ENCODE measurements at places on chromosomes 6 and 20.

DNA sequence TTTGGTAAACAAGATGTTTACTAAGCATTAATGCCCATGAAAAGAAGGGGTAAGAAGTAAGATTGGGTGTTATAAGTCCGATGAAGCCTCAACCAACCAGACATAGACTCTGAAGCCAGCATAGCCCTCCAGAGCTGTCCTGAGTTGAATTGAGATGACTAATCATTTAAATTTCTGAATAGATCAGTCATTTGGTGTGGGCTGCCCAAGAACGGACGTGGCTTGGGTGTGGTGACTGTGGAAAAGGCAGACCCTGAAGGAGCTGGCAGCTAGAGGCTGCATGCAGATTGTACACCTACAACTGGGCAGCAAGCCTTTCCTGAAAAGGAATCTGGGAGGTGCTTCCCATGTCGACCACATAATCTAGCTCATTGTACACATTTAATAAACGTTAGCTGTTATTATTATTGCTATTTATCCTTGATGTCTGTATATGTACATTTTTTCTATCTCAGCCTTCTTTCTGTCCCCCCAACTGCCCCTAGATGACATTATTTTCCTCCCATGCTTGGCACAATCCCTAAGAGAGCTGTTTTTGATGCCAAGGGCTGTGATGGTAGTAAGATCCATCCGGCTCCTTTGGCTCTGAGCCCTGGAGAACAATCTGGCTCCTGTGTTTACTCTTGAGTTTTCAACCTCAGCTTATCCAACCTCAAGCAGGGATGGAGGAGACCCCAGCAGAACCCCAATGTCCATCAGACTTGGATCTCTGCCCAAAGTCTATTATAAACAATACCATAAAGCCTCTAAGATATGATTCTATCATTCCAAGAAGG lies 57.6 kb upstream of the JAG1 start:
- DNase-seq, result no peak

- DNase-seq, result no peak
Observed at GRCh38 chr6:143191361-143191760, 130.7 kb downstream of the AIG1 start.

DNA sequence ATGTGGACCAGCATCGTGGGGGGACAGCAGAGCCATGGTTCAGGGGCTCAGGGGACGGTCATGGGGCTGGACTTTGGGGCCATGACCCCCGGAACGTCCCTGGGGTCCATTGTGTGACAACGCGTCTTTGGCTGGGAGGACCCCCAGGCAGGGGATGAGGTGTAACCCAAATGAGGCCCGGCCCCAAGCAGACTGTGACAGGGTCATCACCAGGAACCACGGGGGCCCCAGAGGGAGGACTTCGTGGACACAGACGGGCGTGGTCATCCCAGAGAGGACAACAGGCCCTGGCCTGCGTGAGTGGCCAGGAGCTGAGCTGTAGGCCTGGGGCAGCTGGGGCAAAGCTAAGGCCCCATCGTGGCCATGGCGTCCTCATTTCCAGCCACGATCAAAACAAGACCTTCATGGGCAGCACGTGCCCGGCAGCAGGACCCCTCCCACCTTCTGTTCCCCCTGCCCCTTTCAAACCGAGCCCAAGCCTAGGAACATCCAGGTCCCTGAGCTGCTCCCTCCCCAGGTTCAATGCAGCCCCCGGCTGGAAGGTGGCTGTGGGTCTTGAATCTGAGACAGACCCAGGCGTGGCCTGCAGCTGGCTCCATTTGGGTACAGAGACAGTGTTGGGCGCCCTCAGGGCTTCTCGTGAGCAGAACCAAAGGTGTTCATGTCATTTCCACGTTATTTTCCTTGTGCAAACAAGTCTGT lies 187.8 kb downstream of the TAF4 start:
- no peak for DNase-seq

GRCh38 chr20:37774156-37774555 lies 80.3 kb downstream of the CTNNBL1 start:
- no peak for DNase-seq

GRCh38 chr6:112899541-112899940 lies 552.4 kb downstream of the RFPL4B start:
- no peak for DNase-seq

- DNase-seq, result peak; percentile 18
Observed at GRCh38 chr6:126955621-126956020, 162.8 kb upstream of the RSPO3 start.

- no peak for DNase-seq
Observed at GRCh38 chr20:63315731-63316491, 22.9 kb downstream of the COL20A1 start.

DNA sequence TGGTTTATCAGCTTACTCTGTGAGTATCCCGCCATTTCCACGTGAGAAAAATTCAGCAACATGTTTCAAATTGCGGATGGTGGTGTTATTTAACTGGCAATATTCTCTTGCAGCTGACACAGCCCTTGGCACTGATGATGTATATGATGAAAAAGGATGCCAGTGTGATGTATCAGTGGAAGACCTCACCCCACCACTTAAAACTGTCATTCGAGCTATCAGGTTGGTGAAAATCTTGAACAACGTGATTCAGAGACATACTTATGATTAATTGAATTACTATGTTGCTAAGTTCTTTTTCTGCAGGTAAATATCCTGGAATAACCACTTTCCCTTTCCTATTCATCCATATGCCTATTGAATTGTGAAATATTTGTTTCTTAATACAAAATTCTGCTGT lies 55.7 kb downstream of the KHDC1L start:
- no peak for DNase-seq

DNA sequence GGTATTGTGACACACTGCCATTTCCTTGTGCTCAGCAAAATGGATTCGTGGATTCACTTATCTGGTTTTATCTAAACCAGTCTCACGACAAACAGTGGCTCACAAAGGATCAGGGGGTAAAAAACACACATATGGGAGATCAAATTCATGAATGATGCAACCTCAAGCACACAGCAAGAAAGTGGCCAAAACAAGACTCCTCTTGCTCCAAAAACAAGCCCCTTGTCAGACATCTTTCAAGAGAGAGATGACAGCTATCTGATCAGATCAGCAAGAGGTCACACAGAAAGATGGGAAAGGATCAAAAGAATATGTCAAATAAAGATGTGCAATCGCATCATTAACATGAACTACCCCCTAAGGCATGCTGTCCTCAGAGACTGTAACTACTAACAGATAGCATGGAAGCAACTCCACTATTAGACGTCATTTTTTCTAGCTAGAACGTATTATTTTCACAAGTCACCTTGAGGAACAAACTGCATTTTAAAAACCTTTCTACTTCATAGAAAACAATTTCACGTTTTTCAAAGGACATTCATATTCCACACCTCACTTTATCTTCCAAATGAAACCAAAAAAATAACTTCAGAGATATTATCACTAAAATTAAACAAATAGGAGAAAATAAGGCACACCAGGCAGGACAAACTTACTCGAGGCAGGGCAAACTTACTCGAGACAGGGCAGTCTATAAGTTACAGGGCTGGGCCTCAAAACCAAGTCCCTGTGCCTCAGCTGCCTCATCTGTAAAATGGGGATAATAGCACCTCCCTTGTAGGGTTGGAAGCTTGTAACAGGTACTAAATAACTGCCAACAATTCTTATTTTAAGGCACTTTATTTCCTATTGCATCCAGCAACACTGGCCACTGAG lies 122.3 kb downstream of the PREX1 start:
- no peak for DNase-seq

- no peak for DNase-seq
Observed at GRCh38 chr6:1597121-1597744, 12.5 kb upstream of the FOXC1 start.

- no peak for DNase-seq
Observed at GRCh38 chr20:5135363-5136012, 8.7 kb downstream of the CDS2 start.

GRCh38 chr6:168062346-168063289 lies 16.4 kb downstream of the FRMD1 start:
- no peak for DNase-seq

- DNase-seq, result no peak
Observed at GRCh38 chr20:50913690-50914375, 17.4 kb downstream of the ADNP start.

GRCh38 chr20:10328897-10329255 lies 105.1 kb downstream of the MKKS start:
- DNase-seq, result no peak

- DNase-seq, result no peak
Observed at GRCh38 chr20:46393967-46394366, 12.4 kb downstream of the ELMO2 start.

GRCh38 chr20:20267685-20268370 lies 100.1 kb upstream of the INSM1 start:
- DNase-seq, result peak; percentile 83

- DNase-seq, result no peak
Observed at GRCh38 chr20:62837790-62838127, 20.9 kb downstream of the COL9A3 start.

DNA sequence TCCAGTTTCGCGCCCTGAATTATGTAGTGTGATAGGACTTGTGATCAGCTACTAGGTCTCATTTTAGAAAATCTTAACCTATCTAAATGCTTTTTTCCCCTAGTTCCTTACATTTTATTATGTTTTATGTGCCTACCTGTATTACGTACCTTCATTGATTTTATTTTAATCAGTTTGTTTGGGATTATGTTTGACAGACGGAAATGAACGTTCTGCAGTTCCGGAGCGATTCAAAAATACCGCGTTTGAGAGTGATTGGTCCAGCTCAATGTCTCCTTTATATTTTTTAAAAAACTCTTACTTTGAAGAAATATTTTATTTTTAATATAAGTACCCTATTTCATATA lies 114.3 kb upstream of the BTN3A2 start:
- DNase-seq, result peak; percentile 82

- peak; percentile 18 for DNase-seq
Observed at GRCh38 chr20:33685328-33686099, 671 bp downstream of the E2F1 start.

DNA sequence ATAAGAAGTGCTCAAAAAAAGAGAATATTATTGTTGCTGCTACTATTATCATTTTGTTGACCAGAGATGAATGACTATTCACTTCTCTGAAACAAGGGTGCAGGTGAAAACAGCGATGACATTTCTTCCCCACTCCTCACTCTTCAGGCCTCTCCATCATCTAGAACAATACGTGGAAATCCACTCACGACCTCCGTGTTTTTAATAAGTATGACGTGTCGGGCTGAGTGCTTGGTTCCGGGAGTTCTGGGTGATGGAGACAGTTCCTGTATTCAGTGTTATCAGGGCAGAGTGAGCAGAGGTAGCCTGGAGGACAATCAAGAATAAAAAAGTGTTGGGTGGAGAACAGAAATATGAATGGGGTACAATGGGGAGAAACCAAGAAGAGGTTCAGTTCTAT lies 130.0 kb upstream of the ZNF217 start:
- DNase-seq, result no peak

DNA sequence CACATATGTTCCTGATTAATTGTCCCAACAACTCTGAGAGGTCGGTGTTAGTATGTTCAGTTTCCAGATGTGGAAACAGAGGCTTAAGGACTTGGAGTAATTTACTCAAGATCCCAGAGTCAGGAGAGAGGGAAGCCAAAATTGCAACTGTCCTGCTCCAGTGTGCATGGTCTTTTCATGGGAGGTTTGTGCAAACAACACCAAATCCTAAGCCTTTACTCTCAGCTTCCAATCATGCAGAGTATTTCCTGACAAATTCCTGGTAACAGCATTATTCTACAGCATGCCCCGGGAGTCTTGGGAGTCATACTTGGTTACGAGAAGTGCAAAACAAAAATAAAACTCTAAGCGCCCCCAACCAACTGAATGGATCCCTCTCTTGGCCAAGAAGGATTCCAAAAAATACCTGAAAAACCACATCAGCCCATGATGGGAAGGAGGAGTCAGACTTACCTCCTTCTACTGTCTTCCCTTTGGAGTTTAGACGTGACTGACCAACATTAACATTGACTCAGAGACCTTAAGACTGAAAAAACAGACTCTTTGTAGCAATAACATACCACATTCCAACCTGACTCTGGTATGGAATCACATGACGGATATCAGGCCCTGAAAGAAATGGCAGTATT lies 30.8 kb upstream of the PPP1R3G start:
- no peak for DNase-seq

GRCh38 chr6:136774228-136775041 lies 17.8 kb downstream of the MAP3K5 start:
- no peak for DNase-seq

All from NCI-H1105 (cell line).